GM23248 (cell line): ENCODE measurements at places on chromosomes 6 and 20. TPM values are rescaled to one million over a fixed set of nuclear protein-coding genes. Genes with fewer than 3 reads are reported as not detected.
A peak's percentile ranks its signal among the peaks of the same experiment; 100 is the strongest.

- H3K27me3 ChIP-seq = no peaks in the 10 kb centered on the region
- no peaks in the 10 kb centered on the region for H3K36me3 ChIP-seq
- H3K4me3 ChIP-seq = no peak overlapping the region
- 0 out of 2 replicates have a peak, but pooled peaks cover 3% of the 10 kb centered on the region for H3K4me1 ChIP-seq
- DNase-seq = peak; percentile 32
- H3K27ac ChIP-seq = no peak overlapping the region
These were observed 317.3 kb downstream of the TAF4 start for GRCh38 chr20:61748376-61748775.

Gene AVP
- not detected in 2 replicates for total RNA-seq

- no peaks in the 10 kb centered on the region for H3K4me1 ChIP-seq
- H3K27ac ChIP-seq = no peak overlapping the region
- no peaks in the 10 kb centered on the region for H3K36me3 ChIP-seq
- no peaks in the 10 kb centered on the region for H3K27me3 ChIP-seq
These were observed 363.9 kb downstream of the MAFB start for GRCh38 chr20:40325006-40325568.

- no peak for DNase-seq
- peak overlapping the region; percentile 7; the same call in 1 of the 2 replicates for H3K4me3 ChIP-seq
- peak overlapping the region; percentile 96 for H3K27ac ChIP-seq
- H3K4me1 ChIP-seq = peaks cover 27% of the 10 kb centered on the region
- peaks cover 11% of the 10 kb centered on the region; the same call in 1 of the 2 replicates for H3K36me3 ChIP-seq
These were observed 50.7 kb downstream of the SYNJ2 start for GRCh38 chr6:158032354-158032733.

DNA sequence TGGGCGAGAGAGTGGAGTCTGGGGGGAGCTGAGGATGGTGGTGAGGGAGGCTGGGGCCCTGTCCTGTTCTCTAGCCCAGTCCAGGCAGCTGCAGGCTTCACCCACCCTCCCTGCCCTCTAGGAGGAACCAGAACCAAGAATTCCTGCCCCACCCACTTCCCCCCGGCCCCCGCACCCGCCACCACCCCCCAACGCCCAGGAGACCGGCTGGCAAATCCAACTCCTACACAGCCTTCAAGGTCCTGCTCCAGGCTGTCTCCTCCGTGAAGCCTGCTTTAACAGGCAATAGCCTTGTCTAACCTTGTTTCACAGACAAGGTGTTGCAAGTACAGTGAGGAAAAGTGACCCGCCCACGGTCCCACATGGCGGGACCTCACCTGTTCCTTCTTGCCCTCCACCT is 2.4 kb downstream of the SPDEF start:
- H3K4me3 ChIP-seq = no peak overlapping the region
- no peaks in the 10 kb centered on the region for H3K4me1 ChIP-seq
- H3K36me3 ChIP-seq = no peaks in the 10 kb centered on the region
- H3K27me3 ChIP-seq = no peaks in the 10 kb centered on the region

- H3K4me3 ChIP-seq = no peak overlapping the region
- DNase-seq = no peak
- no peak overlapping the region for H3K27ac ChIP-seq
- no peaks in the 10 kb centered on the region for H3K36me3 ChIP-seq
- H3K27me3 ChIP-seq = no peaks in the 10 kb centered on the region
These were observed 161.6 kb downstream of the ADAT2 start for GRCh38 chr6:143288923-143289322.

GRCh38 chr20:49557449-49557848 is 10.5 kb downstream of the PTGIS start:
- peak; percentile 68 for DNase-seq
- no peaks in the 10 kb centered on the region for H3K27me3 ChIP-seq
- H3K27ac ChIP-seq = peak overlapping the region; percentile 95
- H3K4me3 ChIP-seq = peak overlapping the region; percentile 63
- peaks cover 17% of the 10 kb centered on the region; the same call in 1 of the 2 replicates for H3K36me3 ChIP-seq
